ENCODE measurements at places on chromosomes 5 and 9.
A peak's percentile ranks its signal among the peaks of the same experiment; 100 is the strongest.

- DNase-seq, result no peak
Measured at GRCh38 chr5:53969176-53969730, 341.1 kb downstream of the ARL15 start.

GRCh38 chr5:127583866-127584265, 65.0 kb upstream of the CTXN3 start:
- no peak for DNase-seq

DNA sequence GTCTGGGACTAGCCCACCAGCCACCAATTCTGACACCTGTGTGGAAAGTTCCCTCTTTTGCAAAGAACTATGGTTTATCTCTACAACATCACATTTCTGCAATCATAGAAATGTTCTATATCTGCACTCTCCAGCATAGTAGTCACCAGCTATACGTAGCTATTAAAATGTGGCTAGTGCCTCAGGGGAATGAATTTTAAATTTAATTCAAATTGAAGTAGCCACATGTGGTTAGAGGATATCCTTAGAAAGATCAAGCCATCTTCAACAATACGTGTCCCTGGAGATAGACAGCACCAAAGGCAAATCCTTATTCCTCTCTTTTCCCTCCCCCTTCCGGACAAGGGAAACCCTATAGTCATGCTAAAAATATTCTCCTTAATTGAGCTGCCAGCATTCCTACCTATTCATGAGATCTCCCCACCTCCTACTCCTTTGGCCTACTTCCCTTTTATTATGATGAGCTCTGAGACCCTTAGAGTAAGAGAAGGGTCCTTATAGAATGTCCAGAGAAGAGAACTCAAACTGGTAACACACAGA, 11.1 kb downstream of the LCP2 start:
- no peak for DNase-seq

GRCh38 chr9:5509573-5509972, 758 bp upstream of the PDCD1LG2 start:
- DNase-seq, result peak; percentile 35

- DNase-seq, result no peak
Measured at GRCh38 chr9:81397481-81398381, 291.6 kb downstream of the TLE1 start.
